T-helper 2 cell treated with Interferon-gamma antibody and Interleukin-4, amounts not matched to agents 100 ng/mL and 5 ng/mL, for 36 hours (primary cell): ENCODE measurements at places on chromosomes 16 and 17. TPM values are rescaled to one million over a fixed set of nuclear protein-coding genes. Genes with fewer than 3 reads are reported as not detected.

The MYO15A gene
- 0.23 and 0.68 TPM in 2 replicates for total RNA-seq

The KRTAP17-1 gene
- not detected in 2 replicates for total RNA-seq

The PRAC2 gene
- total RNA-seq, result not detected in 2 replicates

The KRTAP16-1 gene
- total RNA-seq, result not detected in 2 replicates
